Umbilical cord (tissue), 2 donors: ENCODE measurements at places on chromosomes 12 and 14.

DNA sequence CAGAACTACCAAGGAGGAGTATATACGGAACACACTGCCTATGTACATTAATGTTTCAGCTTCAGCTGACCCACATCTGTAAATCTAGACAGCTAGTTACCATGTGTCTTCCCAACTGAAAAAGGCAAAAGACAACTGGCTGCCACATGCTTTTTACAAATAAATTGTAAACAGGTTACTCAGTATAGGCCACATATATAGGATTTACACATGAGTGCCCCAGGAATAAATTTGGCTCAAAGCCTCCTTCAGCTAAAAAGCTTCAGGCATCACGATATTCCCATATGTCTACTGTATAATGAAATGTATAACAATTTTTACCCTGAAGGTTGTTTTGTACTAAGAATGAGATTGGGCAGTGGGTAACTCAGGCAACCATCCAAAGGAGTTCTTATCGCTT, 175.9 kb upstream of the BMP4 start:
- no peak for DNase-seq

GRCh38 chr12:122036153-122036552, 14.5 kb downstream of the BCL7A start:
- DNase-seq: no peak

DNA sequence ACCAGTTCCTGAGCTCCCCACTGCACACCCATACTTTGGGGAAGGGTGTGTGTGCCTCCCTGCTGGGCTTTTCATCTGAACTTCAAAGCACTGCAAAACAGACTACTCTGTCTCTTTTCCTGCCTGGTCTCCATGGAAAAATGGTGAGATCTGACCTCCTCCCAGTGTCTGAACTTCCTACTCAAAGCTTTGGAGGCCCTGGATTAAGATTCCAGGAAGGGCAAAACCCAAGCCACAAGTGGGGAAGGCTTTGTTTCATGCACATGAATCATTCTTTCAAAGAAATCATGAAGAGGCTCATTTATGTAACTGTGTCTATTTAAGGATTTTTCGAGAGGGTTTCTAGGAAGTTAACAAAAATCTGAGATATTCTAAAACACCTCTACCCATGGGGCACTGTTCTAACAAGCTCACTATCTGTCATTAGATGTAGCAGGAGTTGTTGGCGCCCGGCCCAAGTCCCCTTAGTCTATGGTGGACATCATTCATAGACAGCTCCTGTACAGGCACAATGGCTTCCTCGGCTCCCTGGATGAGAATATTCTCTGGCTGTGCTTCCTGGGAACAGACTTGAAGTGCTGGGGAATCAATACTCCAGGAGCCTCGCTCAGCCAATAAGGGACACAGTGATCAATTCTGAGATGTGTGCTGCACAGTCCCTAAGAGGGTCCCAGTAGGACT, 224.0 kb downstream of the KTN1 start:
- DNase-seq: peak; percentile 62

- DNase-seq: no peak
Measured at GRCh38 chr14:34058510-34058909, 107.6 kb upstream of the EGLN3 start.

DNA sequence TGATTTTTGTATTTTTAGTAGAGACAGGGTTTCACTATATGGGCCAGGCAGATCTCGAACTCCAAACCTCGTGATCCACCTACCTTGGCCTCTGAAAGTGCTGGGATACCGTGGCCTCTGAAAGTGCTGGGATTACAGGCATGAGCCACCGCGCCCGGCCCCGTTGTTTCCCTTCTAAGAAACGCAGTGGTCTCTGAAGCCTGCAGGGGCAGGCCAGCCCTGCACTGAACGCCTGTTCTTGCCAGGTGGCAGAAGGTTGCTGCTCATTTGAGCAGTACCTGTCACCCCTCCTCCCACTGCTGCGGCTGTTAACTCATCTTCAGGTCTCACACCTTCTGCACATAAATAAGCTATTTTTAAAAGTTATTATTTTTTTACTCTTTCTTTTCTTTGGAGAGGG, 24.3 kb downstream of the GPRC5A start:
- no peak for DNase-seq

- DNase-seq: peak; percentile 88
Measured at GRCh38 chr12:118376089-118377020, at the start of gene SUDS3. SUDS3 (plus strand) TSS chr12:118376555; CDS start chr12:118376692, 137 bp downstream.

DNA sequence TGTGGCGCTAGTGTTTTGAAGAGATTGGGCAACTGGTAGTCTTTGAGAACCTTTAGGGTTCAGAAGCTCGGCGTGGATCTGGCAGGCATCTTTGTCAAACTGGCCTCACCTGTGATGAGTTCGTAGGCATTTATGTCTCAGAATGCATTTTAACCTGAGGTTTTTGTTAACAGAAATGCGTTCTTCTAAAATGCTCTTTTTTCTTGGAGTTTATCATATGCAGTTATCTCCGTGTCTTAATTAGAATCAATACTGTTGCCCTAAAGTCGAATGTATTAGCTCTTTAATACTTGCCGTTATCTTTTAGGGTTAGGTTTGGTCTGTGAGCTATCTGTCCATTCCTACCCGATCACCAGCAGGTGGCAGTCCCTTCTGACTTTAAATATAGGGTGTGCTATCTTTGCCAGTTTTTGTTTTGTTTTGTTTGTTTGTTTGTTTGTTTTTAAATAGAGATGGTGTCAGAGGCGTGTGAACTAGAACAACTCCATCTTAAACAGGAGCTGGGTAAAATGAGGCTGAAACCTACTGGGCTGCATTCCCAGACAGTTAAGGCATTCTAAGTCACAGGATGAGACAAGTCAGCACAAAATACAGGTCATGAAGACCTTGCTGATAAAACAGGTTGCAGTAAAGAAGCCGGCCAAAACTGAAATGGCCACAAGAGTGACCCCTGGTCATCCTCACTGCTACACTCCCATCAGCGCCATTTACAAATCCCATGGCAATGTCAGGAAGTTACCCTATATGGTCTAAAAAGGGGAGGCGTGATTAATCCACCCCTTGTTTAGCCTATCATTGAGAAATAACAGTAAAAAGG, 1.4 kb downstream of the ATF1 start:
- peak; percentile 65 for DNase-seq

- no peak for DNase-seq
Measured at GRCh38 chr12:6065131-6065862, 59.2 kb downstream of the VWF start.
